Activated CD4-positive, CD25-positive, alpha-beta regulatory T cell treated with anti-CD3 and anti-CD28 coated beads, Interleukin-2, amount 50 U/mL, for 24 hours (primary cell): ENCODE measurements at places on chromosomes 5 and 9.

- ATAC-seq: no peak
Observed at GRCh38 chr9:73741316-73741715, 589.7 kb downstream of the ANXA1 start.

- no peak for ATAC-seq
Observed at GRCh38 chr5:5342784-5343183, 79.7 kb upstream of the ICE1 start.

DNA sequence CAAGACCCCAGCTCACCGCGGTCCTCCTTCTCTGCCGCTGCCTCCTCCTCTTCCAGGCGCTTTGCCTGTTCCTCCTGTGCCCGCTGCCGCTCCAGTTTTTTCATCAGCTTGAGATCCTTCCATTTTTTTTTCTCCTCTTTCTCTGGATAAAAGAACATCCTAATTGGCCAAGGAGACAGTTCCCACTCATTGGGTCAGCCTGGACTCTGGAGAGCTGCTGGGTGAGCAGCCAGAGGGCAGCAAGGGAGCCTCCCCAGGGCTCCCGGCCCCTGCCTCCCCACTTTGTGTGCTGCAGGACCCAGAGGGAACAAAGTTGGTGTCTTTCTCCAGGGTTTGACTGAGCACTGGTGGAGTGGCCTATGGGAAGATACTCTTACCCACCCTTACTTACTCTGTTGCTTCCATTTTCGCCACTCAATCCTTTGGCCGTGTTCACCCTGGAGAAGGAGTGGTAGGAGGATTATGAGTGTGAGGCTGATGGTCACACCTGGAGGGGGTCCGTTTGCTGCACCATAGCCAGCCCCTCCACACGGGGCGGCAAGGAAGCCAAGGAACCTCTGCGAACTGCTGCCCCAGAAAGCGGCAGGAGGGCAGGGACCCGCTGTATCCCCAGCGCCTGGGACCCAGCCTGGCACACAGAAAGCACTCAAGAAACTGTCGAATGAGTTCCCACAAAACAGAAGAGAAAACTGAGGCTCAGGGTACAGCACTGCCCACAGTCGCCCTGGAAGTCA lies 708 bp downstream of the SPOUT1 start:
- ATAC-seq: no peak

GRCh38 chr5:89216606-89217005 lies 333.6 kb upstream of the MEF2C start:
- no peak for ATAC-seq

GRCh38 chr5:147822686-147823491 lies 8.6 kb downstream of the SPINK1 start:
- peak; percentile 38 for ATAC-seq

DNA sequence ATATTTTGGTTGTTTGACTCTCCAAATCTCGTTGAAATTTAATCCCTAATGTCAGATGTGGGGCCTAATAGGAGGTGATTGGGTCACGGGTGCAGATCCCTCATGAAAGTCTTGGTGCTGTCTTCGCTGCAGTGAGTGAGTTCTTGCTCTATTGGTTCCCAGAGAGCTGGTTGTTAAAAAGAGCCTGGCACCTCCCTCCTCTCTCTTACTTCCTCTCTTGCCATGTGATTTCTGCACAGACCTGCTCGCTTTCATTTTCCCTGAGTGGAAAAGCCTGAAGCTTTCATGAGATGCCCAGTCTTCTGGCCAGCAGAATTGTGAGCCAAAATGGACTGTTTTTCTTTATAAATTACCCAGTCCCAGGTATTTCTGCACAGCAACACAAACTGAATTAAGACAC lies 221.6 kb downstream of the MAT2B start:
- ATAC-seq: no peak

- ATAC-seq: no peak
Observed at GRCh38 chr5:54415147-54415546, 40.4 kb upstream of the HSPB3 start.

GRCh38 chr5:173231996-173232498 lies 3.0 kb downstream of the NKX2-5 start:
- no peak for ATAC-seq

- no peak for ATAC-seq
Observed at GRCh38 chr9:112849363-112849922, 41.2 kb downstream of the SLC46A2 start.

DNA sequence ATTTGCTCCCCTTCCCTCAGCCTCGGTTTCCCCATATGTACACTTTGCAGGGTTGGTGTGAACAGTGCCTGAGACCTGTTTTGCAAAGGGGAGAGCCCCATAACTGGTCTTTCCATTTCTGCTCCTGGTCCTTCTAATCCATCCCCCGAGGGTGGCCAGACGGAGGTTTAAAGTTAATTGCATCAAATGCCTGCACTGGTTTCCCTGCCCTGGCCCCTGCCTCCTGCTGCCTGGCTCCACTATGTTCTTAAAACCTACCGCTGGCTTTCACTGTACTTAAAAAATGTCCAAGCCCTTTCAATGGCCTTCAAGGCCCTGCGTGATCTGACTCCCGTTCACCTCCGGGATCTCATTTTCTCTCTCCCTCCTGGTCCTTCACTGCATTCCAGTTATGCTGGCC lies 183.0 kb downstream of the RGS3 start:
- no peak for ATAC-seq

GRCh38 chr5:61348447-61348846 lies 16.4 kb downstream of the ZSWIM6 start:
- ATAC-seq: no peak

GRCh38 chr9:15717290-15717967 lies 164.6 kb downstream of the CCDC171 start:
- ATAC-seq: no peak

DNA sequence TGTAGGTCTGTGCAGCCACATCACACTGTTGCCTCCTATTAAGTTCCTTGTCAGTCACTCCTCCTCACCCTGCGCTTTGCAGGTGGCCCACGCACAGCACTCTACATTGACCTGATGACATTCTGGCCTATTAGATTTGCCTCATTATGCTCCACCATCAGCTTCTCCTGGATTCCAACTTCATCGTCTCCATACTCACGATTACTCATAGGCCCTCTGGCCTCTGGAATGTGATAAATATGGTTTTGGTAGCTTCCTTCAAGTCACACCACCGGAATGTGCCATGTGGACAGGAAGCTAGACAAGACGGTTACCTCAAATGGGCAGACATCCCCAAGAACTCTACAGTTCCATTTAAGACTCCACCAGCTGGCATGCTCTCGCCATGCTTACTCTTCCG lies 158.0 kb upstream of the LHFPL2 start:
- ATAC-seq: no peak

DNA sequence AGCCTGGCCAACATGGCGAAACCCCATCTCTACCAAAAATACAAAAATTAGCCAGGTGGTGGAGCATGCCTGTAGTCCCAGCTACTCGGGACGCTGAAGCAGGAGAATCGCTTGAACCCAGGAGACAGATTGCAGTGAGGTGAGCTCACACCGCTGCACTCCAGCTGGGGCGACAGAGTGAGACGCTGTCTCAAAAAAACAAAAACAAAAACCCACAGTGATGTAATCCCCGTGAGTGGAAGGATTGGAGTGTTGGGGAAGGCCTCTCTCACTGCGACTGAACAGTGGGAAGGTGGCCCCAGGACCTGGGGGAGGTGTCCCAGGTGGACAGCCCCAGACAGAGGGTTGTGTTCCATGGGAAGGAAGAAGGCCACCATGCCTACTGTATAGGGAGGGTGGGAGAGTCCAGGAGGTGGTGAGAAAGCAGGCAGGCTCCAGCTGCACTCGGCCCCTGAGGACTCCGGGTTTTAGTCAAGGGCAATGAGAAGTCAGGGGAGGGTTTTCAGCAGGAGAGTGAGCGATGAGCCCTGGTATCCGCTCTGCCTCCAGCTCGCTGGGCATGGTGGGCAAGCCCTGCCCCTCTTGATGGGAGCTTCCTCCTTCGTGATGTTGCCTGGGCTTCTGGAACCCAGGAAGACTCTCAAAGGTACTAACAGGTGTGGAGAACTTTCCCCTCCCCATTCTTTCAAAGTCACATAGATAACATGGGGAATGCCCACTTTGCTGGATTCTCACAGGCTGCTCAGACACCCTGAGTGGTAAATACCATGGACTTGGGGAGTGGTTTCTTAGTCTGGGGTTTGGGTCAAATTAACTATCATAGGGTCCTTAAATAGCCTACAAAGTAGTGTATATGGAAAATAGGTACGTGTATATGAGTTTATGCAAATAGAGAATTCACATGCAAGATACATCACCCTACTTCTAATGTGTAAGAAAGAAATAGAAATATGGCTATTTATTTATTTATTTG lies 74.7 kb downstream of the PPARGC1B start:
- ATAC-seq: no peak

- no peak for ATAC-seq
Observed at GRCh38 chr5:78341440-78341839, 19.0 kb upstream of the SCAMP1 start.

GRCh38 chr5:142151436-142152383 lies 43.1 kb downstream of the NDFIP1 start:
- peak; percentile 62 for ATAC-seq

DNA sequence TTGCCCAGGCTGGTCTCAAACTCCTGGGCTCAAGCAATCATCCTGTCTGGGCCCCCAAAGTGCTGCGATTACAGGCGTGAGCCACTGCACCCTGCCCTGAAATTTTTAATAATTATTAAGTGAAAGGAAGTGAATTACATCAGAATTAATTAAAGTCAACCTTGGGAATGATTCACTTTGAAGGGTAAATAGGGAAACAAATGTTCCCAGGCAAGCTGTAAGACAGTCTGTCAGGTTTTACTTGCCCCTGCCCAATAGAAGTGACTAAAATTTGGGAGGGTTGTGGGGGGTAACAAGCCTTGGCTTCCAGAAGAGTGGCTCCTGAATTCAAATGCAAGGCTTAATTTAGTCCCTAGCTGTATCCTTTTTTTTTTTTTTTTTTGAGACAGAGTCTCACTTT lies 1.3 kb upstream of the LIX1 start:
- no peak for ATAC-seq

- ATAC-seq: no peak
Observed at GRCh38 chr5:82077496-82077895, 105.7 kb downstream of the ATG10 start.

DNA sequence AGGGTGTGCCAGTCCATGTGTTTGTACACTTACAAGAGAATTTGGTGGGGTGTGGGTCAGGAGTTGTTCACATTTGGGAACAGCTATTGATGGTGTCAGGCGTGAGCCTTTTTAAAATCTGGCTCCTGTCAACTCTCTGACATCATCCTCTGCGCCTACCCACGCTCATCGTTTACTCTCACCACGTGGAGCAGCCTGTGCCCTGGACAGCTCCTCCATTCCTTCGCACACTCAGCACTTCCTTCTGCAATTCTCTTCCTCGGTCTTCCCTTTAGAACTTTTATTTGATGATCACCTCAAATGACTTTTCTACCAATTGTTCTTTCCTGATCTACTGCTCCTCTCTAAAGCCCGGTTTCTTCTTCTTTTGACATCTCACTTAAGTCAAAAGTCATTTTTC lies 42.1 kb upstream of the GNAQ start:
- no peak for ATAC-seq

GRCh38 chr9:69678843-69679538 lies 6.8 kb upstream of the APBA1 start:
- no peak for ATAC-seq

GRCh38 chr5:145943674-145944121 lies 7.3 kb downstream of the SH3RF2 start:
- ATAC-seq: no peak

DNA sequence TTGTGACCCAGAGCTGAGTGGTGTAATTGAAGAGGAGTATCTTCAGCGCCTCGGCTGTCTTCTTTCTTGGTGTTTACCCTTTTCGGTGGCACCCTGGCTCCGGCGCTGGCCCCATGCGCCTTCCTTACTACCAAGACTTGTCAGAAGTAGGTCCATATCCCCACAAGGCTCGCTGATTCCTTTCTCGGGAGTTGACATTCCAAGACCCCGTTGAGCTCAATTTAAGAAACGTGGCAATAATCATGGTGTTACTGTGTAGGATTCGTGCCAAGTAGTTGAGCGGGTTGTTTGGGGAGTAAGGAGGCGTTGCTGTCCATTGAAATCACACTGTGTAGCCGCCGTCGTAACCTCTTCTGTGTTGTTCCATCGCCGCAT lies 795 bp downstream of the NDUFAF2 start:
- ATAC-seq: no peak

DNA sequence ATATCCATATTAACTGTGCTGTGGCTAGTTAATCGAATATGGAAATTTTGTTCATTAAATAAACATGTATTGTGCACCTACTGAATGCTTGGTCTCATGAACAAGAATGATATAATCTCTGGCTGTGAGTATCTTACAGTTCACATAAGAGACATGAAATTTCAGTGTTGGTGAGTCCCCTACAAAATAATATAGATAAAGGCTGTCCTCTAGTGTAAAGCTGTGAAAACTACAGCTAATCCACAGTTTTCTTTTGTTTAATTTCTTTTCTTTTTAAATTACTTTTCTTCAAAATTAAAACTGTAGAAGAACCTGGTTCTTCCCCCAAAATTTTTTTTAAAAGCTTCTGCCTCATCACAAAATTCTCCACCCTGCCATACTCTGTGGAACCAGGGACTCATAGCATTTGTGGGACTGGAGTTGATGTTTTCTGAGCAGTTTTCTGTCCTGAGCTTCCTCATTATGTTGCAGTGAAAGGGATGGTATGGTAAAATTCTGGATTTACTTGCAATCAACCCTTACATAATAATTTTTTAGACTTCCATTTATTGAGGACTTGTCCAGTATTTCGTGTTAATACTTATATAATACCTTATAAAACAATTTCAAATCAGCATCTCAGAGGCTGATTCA lies 135.0 kb downstream of the STK32A start:
- ATAC-seq: no peak

GRCh38 chr9:16030528-16031185 lies 477.8 kb downstream of the CCDC171 start:
- ATAC-seq: peak; percentile 29

DNA sequence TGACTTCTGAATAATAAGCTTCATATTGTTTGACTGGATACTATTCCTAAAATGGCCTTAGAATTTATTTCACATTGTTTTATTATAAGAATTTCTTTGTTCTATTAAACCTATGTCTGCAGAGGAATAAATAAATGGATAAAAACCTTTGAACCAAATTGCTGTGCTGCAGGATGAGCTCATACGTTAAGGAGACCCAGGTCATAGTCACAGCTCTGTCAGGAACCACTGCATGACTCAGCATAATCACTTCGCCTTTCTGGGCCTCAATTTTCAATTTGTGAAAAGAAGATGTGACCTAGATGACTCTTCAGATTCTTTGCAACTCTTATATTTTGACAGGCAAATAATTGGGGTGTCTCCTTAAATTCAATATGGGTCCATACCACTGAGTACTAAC lies 36.7 kb upstream of the HMHB1 start:
- peak; percentile 63 for ATAC-seq
